ENCODE measurements at places on chromosomes 1 and 21.
A peak's percentile ranks its signal among the peaks of the same experiment; 100 is the strongest.

GRCh38 chr1:35559317-35559944, 1.8 kb downstream of the NCDN start:
- DNase-seq = no peak

GRCh38 chr1:8347635-8348034, 29.7 kb downstream of the SLC45A1 start:
- DNase-seq = no peak

- DNase-seq = peak; percentile 48
Observed at GRCh38 chr1:225866061-225866837, 15.9 kb downstream of the TMEM63A start.

DNA sequence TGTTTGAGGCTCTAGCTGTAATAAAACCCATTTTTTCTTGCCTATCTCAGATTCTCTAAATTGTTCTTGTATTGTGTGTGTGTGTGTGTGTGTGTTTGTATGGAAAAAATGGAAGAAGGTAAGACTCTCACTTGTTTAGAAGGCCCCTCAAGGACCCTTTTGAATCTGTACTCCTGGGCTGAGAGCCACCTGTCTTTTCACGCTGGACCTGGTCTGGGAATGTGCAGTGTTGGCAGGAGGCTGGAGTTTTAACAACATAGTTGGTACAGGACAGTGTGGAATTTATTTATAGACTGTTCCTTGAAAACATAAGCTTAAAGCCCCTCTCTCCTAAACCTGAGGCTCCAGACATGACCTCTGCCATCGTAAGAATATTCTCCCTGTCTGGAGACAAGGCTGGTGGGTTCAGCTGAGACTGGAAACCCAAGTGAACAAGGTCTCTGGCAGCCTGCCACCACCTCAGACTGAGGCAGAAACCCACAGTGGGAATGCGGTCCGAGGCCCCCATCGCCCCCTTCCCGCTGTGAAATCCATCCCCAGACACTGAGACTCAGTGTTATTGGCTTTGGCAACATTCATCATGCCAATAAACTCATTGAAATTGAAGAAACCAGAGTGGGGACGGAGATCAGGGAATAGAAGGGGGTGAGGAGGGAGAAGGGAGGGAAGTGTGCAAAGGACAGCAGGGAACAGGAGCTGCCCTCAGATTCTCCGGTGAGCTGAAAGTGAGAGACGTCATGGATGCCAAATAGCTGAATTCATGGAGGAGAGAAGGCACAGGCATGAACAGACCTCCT, 24.6 kb upstream of the PLXNA2 start:
- DNase-seq = no peak

DNA sequence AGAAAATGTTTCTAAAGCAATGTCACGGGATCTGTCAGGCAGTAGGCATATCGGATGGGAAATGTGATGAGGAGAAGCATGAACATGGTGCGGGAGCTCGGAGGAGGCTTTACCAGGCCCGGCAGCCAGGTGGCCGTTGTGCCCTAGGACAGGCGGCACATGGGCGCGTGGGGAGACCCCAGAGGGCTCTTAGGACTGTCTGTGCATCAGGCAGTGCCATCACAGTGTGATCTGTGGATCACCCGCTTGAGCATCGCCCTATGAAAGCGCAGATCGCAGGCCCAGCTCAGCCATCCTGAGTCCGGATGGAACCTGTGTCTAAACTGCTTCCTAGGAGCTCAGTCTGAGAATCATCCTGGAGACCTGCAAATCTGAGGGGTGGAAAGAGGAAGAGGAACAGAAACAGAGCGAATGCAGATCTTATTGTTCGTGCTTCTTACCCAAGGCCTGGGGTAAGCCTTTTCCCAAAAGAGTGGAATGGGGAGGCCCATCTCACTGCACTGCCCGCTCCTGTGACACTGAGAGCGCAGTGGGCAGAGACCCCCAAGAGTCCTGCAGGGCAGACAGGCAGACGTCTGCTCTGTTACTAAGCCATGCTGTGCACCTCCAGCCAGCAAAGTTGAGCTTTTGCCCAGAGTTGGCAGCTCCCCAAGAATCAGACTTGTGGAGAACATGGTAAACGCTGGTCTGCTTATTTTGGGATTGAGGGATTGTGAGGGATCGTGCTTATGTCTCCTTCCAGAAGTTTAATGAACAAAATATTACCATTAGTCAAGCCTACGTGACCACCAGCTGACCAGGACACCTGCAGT, 251.0 kb downstream of the RHOU start:
- DNase-seq = no peak

DNA sequence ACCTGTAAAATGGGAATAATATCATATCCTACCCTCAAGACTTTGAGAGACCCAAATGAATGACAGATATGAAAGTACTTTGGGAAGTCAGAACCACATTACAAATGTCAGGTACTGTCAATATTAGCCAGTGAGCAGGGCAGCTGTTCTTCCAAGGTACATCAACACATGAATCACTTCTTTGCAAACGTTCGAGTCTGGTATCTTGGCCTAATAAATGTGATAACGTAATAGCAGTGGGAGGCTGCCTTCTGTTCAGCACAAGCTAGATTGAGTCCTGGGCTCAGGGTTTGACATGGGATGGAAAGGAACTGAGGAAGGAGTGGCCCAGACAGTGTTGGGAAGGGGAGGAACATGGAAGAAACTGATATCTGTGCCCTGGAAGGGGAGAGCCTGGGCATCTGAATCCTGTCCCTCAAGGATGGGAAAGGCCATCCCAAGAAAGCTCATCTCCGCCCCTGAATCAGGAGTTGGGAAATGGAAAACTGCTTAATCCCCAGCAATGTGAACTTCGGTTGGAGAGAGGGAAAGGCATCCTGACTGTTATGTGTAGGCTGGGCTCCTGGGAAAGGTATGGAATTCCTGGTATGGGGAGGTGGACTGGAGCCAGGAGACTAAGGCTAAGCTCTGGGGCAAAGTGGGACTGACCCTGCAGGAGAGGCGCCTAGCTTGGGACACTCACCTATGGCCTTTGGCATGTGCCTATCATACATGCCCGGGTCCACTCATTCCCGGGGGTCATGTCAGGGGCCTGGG, 14.3 kb downstream of the KCNC4 start:
- DNase-seq = no peak

DNA sequence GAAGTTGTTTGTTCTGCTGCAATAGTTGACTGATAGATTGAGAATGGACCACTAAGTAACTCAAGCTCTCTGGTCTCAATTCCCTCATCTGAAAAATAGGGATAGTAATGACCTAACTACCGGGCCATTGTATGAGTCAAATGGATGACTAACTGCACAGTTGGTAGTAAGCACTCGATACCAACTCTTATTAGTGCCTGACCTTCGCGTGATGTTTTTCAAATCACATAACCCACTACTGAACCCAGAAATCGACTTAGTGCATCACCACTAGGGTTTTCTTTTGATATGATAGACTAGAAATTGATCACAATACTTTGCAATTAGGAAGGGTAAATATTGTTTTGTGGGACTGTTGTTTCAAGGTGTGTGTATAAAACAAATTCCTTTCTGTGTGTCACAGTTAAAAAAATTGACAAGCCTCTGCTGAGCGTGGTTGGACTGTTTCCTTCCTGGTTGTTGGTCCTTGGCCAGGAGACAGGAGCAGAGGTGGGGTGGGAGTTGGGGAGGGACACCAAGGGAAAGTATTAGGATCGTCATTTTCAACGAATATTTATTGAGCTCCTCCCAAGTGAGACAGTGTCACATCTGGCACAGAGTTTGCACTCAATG, 54.0 kb upstream of the LRP8 start:
- DNase-seq = no peak

DNA sequence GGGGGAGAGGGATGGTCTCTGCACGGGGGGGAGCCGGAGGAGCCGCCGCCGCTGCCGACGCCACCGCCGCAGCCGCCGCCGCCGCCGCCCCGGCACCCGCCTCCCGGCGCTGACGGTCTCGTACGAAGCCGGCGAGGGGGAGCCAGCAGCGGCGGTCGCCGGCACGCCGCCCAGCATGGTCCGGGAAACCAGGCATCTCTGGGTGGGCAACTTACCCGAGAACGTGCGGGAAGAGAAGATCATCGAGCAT, 311 bp downstream of the SPEN start:
- no peak for DNase-seq

DNA sequence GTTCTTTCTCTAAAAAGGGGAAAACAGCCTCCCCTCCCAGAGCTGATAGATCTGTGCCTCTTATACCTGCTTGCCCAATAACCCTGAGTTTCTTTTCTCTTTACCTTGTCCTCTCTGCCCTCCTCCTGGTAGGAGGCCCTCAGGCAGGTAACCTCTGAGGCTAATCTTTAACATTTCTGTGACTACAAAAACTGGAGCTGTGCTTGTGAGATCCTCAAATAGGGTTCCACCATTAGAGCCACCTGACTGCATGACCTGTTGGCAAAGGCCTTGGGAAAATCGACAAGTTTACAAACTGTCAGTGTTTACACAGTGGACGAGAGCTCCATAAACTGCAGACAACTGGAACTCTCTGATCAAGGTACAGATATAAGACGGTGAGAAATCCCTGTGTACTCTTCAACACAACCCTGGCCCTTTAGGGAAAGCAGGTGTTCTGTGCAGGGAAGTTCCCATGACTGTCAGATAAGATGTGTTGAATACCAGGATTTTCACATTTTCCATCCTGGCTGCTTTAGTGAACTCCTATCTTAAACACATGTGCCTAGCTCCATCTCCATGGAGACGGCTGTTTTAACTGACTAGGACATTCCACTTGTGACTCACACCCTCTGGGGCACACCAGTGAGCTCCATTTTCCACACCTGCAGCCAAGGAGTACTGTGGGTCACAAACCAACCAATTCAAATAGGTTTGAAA, 38.3 kb downstream of the ECE1 start:
- no peak for DNase-seq

GRCh38 chr21:31457675-31458074, 113.6 kb upstream of the TIAM1 start:
- no peak for DNase-seq

- no peak for DNase-seq
Observed at GRCh38 chr1:155651861-155652661, 36.5 kb downstream of the YY1AP1 start.

DNA sequence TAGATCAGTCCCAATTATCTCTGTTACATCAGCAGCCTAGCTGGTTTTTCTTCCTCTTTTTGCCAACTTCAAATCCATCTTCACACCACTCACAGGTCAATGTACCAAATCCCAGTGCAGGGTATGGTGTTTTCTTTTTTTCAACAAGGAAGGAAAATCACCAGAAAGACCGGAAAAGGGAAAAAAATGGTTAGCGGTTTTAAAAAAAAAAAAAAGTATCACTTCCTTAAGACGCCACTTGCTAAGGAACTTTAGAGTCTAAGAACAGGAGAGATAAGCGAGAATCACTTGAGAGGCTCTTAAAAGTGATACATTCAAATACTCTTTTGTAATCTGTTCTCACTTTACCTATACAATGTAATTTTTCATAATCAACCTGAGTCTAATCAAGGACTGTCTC, 3.1 kb upstream of the OR10J1 start:
- DNase-seq = no peak

GRCh38 chr1:160032165-160032820, 503 bp upstream of the PIGM start:
- no peak for DNase-seq

- no peak for DNase-seq
Observed at GRCh38 chr1:165610866-165611265, 20.2 kb upstream of the MGST3 start.

DNA sequence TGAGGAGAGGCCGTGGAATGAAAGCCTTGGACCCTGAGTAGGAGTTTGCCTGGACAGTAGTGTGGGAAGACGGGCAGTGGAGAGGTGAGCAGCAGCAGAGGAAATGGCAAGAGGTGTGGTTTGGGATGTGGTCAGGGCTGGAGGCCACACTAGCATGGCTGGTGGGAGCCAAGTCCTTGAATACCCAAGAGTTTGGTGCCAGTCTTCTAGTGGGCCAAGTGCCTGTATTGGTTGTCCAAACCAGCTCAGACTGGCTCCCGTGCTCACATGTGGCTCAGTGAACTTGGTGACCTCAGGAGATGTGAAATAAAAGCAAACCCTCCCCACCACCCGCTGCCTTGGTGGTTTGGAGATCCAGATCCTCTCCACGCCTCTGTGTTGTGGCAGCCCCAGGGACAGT, 2.4 kb downstream of the GUCA2A start:
- DNase-seq = no peak

DNA sequence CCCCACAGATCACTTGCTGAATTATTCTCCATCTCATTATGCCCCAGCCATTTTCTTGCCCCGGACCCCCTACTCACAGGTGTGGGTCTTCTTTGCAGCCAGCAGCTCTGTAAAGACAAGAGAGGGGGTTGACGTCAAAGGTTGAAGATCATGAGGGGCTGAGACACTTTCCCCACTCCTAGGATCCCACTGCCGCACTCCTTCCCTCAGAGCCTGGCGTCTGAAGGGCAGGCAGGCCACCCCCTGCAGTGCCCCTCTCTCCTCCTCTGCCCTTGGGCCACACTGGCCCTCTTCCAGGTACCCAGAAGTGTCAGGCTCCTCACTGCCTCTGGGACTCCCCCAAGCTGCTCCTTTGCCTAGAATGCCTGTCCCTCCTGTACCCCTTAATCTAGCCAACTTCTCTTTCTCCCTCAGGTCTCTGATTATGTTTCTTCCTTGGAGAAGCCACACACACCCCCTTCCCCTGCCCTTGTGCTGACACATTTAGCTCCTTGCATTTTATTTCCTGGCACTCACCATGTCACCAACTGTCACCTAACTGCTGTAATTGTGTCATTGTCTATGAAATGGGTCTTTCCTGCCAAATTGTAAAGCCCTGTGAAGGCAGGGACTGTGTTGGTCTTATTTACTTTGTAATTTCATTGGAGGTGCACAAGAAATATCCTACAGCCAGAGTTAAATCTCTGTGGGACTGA, 2.1 kb downstream of the RORC start:
- no peak for DNase-seq

Measured in activated CD4-positive, CD25-positive, alpha-beta regulatory T cell (primary cell).